HS-27A (cell line): ENCODE measurements at places on chromosomes 1 and 21.

GRCh38 chr1:152036267-152037216, at the start of gene S100A11:
TSS of gene S100A11 (minus strand) at chr1:152037004. CDS start at chr1:152036915, 89 bp downstream.
- DNase-seq: peak; percentile 52

- no peak for DNase-seq
Observed at GRCh38 chr1:87940421-87940820, 611.7 kb downstream of the LMO4 start.

DNA sequence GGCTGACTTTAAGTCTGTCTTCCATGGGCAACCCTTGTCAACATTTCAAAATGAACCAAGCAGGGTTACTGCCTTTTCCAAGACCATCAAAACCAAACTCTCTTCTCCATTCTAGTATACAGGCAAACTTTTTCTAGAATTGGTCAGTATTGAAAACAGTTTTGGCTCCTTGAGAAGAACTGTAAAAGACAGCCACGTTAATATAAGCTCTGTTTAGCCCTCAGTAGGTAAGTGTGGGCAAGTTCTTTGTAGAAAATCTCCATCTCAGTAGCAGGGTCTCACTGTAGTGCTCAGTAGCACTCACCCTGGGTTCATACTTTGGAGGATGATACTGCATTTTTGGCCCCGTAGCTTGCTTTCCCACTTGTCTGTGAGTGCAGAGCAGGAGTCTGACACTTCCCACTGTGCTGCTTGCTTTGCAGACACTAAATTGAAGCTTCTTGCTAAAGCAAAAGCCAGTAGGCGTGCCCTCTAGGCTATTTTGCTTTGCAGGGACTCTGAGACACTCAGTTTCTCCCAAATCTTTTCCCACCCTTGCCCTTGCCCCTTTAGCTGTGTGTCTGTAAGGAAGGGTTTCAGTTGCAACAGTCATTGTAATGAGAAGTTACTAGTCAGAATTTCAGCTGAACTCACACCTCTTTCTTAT, 34.3 kb upstream of the CACYBP start:
- no peak for DNase-seq

DNA sequence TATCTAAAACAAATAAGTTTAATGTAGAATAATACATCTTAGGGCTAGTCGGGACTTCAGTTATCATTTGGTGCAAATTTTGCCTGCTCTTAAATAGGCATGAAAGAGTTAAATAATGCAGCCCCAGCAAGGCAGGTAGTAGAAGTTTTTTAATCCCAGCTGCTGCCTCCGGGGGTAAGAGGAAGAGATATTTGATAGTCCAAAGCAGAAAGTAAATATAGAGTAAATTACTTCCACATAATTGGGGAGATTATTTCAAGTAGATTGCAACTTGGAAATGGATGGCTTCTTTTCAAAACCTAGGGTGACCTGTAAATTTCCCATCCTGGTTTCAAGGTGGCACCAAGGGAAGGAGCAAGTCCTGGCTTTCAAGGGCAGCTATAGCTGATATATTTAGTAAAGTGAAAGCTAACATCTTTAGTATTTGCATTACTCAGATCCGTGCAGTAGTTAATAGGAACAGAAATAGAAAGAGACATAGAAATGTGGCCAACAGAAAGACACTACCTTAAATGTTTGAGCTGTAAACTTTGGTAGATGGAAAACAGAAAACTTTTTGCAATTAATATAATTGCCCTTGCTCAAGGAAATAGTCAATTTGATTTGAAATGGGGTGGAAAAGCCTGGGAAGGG, 109.1 kb downstream of the LMO4 start:
- no peak for DNase-seq

DNA sequence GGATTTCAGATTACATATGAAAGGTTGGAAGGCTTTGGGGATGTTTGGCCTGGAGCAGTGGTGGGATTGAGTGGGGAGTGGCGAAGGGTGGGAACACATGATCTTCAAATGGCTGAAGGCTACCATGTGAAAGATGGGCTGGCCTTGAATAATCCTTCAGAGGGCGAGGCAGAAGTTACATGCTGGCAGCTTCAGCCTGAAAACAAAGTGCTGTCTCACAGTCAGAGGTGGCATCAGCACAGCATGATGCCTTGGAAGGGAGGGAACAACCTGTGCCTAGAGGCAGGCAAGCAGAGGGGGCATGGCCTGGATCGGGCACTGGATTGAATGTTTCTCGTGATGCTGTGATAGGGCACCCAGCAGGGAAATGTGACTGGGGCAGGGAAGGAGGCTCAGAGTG, 130.8 kb downstream of the BEND5 start:
- no peak for DNase-seq

- no peak for DNase-seq
Observed at GRCh38 chr1:173332026-173332425, 124.9 kb upstream of the TNFSF4 start.

- DNase-seq: peak; percentile 12
Observed at GRCh38 chr21:32940079-32941014, 85.4 kb upstream of the OLIG2 start.

DNA sequence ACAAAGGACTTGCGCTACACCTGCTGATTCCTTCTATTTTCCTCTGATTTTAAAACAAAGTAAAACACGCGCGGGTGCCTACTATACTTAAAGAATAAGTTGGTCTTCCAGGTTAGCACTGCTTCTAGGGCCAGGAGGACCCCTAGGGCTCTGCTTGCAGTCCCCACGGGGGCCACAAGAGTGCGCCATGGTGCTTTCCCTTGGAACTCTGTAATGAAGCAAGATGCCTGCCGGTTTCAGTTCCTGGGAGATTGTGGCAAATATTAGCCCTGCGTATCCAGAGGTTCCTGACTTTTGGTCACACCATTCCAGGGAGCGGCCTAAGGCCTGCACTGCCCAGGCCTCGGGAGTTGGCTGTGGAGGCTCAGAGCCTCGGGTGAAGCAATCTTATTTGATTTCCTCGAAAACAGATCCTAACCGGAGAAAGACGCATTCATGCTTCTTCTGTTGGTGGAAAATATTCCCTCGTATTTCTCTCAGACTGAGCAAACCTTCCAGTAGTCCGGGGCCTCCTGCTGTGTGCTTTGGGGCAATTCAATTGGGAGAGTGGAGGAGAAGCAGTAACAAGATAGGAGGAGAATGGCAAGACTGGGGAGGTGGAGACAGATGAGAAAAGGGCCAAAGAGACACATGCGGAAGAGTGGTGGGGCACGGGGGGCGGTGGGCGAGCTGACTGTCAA, 25.3 kb downstream of the ADAM30 start:
- peak; percentile 62 for DNase-seq

- no peak for DNase-seq
Observed at GRCh38 chr1:185512442-185512841, 195.4 kb upstream of the IVNS1ABP start.

DNA sequence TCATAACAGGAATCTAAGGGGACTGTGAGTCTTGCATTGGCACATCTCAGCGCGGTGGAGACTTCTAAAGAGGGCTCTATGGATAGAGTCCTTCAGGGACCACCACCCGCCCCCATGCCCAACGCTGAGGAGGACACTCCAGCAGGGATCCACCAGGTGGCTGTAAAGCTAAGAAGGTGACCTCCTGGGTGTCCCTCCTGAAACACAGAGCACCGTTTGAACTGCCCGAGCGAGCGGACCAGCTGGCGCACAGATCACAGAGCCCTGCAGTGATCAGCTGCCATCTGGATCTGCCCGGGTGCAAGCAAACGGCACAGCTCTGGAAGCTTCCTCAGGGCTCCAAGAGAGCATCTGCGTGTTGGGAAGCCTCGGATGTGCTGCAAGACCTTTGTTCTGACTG, 51.3 kb upstream of the LYST start:
- no peak for DNase-seq

- DNase-seq: no peak
Observed at GRCh38 chr21:39281853-39282252, 31.6 kb downstream of the BRWD1 start.

DNA sequence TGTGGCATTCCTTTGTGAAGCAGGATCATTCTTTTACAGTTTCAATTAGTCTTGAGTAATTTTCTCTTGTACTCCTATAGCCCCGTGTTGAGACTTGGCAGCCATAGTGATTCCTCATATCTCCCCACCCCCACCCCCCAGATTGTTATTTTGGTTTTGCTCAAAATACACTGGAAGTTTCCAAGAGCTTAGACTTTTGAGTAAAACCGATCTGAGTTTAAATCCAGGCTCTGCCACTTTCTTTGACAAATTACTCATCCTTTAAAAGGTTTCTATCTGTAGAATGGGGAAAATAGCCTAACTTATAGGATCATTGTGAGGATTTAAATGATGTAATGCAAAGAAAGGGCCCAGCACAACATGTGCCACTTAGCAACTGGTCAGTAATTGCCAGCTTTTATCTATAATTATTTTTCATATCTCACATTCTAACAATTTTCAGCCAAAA, 53.1 kb upstream of the RC3H1 start:
- no peak for DNase-seq

GRCh38 chr1:168466092-168466713, 77.6 kb downstream of the XCL2 start:
- DNase-seq: no peak

GRCh38 chr1:178776553-178776952, 51.5 kb downstream of the RALGPS2 start:
- no peak for DNase-seq

GRCh38 chr1:116133696-116134475, 22.7 kb downstream of the MAB21L3 start:
- no peak for DNase-seq

- no peak for DNase-seq
Observed at GRCh38 chr1:70496181-70496580, 85.1 kb downstream of the CTH start.

- no peak for DNase-seq
Observed at GRCh38 chr1:34867415-34867814, 7.9 kb upstream of the SMIM12 start.

DNA sequence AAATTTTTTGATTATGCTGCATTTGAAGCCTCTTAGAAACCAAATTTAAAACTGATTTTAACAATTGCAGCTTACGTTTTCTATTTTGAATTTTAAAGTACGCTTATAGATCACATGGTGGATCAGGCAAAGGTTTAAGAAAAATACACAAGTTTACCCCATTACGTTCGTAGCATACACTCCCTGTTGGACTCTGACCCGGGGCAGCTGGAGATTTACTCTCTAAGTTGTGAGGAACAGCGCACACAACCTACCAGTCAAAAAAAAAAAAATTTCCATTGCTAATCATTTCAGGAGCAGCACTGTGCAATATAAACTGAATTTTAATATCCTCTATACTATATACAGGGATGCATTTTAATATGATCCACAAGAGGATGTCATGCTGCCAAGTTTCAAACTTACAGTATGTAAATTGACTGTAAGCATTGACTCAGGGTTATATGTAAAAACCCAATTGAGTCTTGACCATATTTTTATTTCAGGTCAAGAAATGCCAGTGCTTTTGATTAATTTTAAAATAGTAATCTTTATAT, 20.4 kb downstream of the CSDE1 start:
- no peak for DNase-seq

GRCh38 chr1:199221371-199222150, 582.7 kb downstream of the PTPRC start:
- no peak for DNase-seq

- DNase-seq: no peak
Observed at GRCh38 chr1:156668801-156669637, 8.2 kb downstream of the NES start.

DNA sequence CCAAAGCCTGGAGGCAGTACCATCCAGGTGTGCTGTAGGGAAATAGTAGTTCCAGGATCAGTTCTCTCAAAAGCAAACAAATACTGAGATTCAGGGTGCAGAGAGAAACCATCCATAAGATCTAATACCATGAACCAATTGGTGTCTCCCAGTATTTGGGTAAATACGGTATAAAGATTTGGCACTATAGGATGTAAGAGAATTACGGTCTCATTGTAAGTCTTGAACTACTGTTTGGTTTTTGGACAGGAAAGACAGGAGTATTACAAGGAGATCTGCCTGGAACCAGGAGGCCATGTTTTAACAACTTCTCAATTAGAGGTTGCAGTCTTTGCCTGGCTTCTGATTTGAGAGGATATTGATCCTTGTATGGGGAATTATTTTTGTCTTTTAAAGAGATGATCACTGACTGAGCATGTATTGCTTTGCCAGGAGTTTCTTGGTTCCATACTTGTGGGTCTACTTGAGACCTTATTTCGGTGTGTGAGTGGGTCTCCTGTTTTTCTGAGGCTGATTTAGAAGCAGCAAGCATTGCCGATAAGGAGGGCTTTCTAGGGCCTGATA, 10.2 kb downstream of the AADACL4 start:
- DNase-seq: no peak

GRCh38 chr1:152143150-152143887, 15.7 kb downstream of the RPTN start:
- no peak for DNase-seq

- DNase-seq: no peak
Observed at GRCh38 chr1:14809191-14809981, 210.9 kb downstream of the KAZN start.

DNA sequence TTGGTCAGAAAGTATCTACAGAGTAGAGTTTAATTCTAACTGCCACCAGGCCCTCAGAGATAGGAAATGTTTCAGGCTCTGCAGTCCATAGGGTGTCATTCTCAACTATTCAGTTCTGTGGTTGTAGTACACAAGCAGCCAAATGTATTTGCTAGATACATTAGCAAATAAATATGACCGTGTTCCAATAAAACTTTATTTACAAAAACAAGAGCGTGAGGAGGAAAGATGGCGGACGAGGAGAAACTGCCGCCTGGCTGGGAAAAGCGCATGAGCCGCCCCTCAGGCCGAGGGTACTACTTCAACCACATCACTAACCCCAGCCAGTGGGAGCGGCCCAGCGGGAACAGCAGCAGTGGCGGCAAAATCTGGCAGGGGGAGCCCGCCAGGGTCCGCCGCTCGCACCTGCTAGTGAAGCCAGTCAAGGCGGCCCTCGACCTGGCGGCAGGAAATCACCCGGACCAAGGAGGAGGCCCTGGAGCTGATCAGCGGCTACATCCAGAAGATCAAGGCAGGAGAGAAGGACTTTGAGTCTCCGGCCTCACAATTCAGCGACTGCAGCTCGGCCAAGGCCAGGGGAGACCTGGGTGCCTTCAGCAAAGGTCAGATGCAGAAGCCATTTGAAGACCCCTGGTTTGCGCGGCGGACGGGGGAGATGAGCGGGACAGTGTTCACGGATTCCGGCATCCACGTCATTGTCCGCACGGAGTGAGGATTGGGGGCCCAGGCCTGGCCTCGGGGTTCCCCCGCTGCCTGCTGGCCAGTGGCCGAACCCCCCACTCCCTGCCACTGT, 286.1 kb downstream of the LRRC40 start:
- no peak for DNase-seq

- no peak for DNase-seq
Observed at GRCh38 chr1:191578281-191578680, 580.0 kb upstream of the RGS18 start.

GRCh38 chr1:109931189-109931731, 20.6 kb downstream of the CSF1 start:
- peak; percentile 78 for DNase-seq
